CD4-positive, alpha-beta T cell treated with Interleukin-17A for 1 hour (primary cell): ENCODE measurements at places on chromosomes 13 and 19.
A peak's percentile ranks its signal among the peaks of the same experiment; 100 is the strongest.

DNA sequence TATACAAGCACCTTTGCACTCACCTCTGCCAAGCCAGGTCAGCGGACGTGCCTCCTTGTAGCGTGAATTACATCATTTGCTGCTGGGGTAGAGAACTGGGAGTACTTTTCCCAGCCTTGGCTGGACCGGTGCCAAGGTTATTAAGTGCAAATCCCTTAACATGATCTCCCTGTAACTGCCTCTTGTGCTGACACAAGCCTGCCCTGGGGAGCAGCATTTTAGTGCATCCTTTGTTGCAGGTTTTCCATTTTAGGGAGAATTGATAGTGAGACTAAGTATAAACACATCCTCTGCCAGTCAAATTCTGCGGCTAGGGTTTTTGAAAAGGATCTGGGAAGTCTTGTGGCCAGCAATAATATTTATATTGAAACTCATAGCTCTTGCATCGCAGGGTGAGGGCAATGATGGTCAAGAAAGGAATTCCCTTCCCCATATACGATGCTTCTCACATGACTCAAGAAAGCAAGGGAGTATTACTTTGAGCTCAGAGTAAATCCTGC lies 32.7 kb upstream of the DCLK1 start:
- DNase-seq: no peak

DNA sequence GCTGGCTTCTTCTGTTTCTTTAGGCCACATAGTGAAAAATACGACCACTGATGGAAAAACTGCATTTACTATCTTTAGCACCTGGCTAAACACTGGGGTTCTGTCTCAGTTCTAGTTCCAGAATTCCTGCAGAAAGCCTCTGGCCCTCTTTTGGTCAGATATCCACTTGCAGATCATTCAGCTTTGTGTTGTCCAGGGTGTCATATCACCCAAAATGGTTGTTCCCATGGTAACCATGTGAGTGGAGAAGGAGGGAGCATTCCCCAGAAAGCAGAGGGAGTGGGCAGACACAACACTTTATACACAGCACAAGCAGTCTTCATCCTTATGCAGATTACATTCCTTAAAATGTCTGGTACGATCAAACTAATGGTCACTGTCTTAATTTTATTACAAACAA lies 73.5 kb downstream of the CAB39L start:
- no peak for DNase-seq

GRCh38 chr13:26025196-26025595 lies 26.6 kb downstream of the SHISA2 start:
- DNase-seq: no peak

GRCh38 chr19:47595944-47596343 lies 13.0 kb upstream of the BICRA start:
- DNase-seq: peak; percentile 9

- DNase-seq: no peak
These were observed 111.8 kb upstream of the EDNRB start for GRCh38 chr13:78030341-78030896.

DNA sequence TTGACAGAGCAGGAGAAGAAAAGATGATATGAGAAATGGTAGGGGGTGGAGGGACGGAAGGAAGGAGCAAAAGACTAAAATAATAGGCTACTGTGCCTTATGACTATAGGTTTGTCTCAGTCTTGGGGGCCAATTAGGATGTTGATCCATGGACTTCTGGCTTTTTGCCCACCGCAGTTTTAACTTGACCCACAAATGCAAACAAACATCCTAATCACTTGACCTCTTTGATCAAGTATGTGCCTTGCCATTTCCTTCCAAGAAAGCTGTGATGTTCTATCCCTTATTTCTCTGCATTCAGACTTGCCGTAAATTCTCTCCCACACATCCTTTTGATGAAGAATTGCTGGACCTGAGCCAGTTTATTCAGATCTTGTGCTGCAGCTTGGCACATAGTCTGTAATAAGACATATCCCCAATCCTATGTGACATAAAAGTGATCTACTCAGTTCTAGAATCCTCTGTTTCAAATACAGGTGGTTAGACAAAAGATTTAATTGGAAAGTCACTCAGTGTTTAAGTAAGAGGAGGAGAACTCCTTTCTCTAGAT lies 62.8 kb downstream of the TPT1 start:
- no peak for DNase-seq

GRCh38 chr13:90171649-90172048 lies 1175.8 kb upstream of the MIR17HG start:
- no peak for DNase-seq

- no peak for DNase-seq
These were observed 82.6 kb downstream of the NUFIP1 start for GRCh38 chr13:44906713-44907112.

DNA sequence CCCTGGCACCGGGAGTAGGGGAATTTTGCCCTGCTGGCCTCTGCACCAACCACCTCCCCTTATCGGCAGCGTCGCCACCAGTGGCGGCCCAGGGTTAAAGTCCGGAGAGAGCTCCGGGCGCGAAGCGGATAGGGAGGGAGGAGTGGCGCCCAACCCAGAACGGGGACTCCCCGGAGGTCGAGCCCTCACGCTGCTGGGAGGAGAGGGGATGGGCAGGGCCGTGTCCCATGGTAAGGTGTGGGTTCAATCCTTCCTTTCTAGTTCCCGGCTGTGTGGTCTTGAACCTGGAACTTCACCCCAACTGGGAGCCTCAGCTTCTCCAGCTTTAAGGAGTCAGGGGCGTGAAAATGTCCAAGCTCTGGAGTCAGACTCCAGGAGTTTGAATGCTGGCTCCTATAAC lies 23.3 kb upstream of the BCL3 start:
- no peak for DNase-seq

DNA sequence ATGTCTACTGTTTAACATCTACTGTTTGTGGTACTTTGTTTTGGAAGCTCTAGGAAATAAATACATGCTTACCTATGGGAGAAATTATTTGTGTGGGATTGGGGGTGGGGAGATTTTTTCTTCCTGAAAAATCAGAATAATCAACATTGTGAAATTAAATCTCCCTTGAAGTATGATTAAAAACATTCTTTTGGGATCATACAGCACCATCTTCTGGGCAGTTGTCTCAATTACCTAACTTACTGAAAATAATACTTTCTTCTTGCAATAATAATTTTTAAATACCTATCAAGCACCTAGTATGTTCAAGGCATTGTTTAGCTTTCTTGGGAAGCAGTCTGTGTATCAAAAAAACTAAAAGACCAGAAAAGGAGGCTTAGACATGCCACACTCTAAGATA lies 576.5 kb upstream of the ARGLU1 start:
- DNase-seq: no peak

- DNase-seq: no peak
These were observed at the start of gene LINGO3 for GRCh38 chr19:2308114-2308556. LINGO3 (minus strand) TSS chr19:2308154; CDS start chr19:2291776, 16,378 bp downstream.
